ENCODE measurements at places on chromosomes 7 and 10.

DNA sequence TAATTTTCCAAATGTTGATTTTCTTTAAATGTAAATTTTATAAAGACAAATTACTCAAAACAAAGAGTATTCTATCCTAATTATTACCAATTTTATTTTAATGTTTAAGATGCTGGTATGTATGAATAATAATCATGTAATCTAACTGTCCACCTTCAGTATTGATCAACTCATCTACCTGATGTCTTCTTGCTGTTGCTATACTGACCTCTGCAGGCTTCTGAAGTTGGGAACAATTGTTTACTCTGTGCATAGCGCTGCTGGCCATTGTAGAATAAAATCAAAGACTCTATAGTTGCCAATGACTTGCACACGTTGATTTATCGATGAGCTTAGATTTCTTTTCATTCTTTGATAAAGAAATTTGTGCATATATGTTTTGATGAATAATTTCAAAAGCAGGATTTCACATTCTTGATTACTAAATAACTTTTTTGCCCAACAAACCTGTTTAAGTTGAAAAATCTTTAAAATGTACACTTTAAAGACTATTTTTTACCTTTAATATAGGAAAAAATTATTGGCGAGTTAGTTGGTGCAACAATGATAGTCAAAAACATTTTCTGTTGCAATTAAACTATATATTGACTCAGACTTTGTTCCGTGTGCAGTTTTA lies 282.3 kb downstream of the TFEC start:
- no peak for DNase-seq

- DNase-seq = no peak
Observed at GRCh38 chr10:47458466-47459154, 25.3 kb downstream of the ANXA8 start.

- no peak for DNase-seq
Observed at GRCh38 chr7:100641463-100641859, at the start of gene TFR2. TFR2 (minus strand) TSS chr7:100641552; CDS start chr7:100641509, 43 bp downstream.

- DNase-seq = no peak
Observed at GRCh38 chr10:24331457-24331856, 122.5 kb downstream of the KIAA1217 start.

- no peak for DNase-seq
Observed at GRCh38 chr7:105017657-105018365, 3.8 kb downstream of the KMT2E start.

- no peak for DNase-seq
Observed at GRCh38 chr7:99525713-99526440, 21.4 kb downstream of the ZKSCAN5 start.

DNA sequence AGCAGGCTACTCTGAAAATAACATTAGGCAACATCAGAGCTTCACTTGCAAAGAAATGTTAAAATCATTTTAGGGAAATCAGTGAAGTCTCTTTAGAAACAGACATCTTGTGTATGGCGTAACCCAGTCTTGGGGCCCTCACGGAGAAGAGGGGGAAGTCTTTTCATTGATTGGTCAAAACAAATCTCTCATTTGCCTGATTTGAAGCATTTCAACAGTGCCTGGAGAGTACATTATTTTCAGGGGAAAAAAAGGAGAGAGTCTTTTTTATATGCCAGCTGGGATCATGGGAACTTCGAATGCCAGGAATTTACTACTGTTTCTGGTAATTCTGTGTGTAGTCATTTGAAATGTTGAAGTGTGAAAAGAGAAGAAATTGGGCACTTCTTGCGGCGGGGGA lies 471.4 kb downstream of the PLXDC2 start:
- DNase-seq = no peak
